ENCODE measurements at places on chromosomes 7 and 10. TPM values are rescaled to one million over a fixed set of nuclear protein-coding genes. Genes with fewer than 3 reads are reported as not detected.

DNA sequence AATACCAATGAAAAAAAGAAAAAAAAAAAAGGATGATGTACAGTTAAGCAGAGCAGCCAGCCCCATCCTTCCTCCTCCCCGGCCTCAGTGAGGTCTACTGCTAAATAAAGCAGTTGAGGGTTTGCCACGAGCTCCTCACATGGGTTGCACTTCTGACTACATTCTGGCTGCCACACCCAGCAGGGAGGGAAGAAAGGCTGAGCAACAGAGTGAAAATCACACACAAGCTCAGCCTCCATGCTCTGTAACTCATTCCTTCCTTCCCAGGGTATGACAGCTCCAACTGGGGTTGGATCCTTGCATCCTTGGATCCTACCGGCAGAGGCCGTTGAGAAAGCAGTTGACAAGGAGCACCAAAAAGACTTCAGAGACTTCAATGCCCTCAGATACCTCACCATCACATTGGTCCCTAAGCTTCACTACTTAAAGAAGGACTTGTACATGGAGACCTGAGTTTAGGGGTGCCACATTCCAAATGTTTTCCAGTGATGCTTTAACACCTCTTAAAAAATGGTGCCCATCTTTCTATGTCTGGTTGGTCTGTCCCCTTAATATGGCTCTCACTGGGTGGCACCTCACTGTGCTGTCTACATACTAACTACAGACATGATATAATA is 52.9 kb upstream of the PIK3CG start:
- no peak for DNase-seq

GRCh38 chr10:66714741-66715140 is 211.1 kb upstream of the LRRTM3 start:
- no peak for DNase-seq

- no peak for DNase-seq
Observed at GRCh38 chr7:121505021-121505420, 108.9 kb upstream of the FAM3C start.

The CALCR gene
- total RNA-seq = not detected

DNA sequence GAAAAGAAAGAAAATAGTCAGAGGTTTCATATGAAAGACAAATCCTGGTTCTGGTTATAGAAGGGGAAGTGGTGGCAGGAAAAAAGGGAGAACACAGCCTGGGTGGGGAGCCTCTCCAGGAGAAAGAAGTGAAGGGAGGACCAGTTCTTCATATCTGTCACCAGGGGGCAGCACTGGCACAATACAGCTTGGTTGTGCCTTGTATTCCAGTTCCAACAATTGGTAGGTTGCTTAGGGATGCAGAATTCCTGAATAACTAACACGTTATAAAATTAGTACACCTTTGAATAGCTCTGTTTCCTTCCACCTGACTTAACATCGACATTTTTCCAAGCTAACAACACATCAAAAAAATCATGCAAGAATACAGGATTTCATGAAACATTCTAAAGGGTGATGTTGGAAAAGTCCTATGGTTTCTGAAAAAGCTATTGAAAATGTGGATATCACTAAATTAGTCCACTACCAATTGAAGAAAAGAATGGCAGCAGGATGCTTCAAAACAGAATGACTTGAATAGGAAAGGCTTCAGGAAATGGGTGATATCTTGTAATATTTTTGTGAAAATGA is 52.9 kb downstream of the CYP26A1 start:
- no peak for DNase-seq

DNA sequence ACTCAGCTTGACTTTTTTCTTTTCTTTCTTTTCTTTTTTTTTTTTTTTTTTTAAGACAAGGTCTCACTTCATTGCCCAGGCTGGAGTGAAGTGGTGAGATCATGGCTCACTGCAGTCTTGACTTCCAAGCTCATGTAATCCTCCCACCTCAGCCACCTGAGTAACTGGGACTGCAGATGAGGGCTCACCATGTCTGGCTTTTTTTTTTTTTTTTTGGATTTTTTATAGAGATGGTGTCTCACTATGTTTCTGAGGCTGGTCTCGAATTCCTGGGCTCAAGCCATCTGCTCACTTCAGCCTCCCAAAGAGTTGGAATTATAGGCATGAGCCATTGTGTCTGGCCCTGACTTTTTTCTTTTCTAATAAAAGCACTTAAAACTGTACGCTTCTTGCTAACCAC is 358.2 kb upstream of the IGFBP3 start:
- no peak for DNase-seq

The LOXL4 gene
- not detected for total RNA-seq

The SFRP4 gene
- total RNA-seq = not detected

GRCh38 chr10:102341038-102341688 is 54.3 kb upstream of the NFKB2 start:
- no peak for DNase-seq

- no peak for DNase-seq
Observed at GRCh38 chr10:14039968-14040668, 290.6 kb downstream of the FRMD4A start.

DNA sequence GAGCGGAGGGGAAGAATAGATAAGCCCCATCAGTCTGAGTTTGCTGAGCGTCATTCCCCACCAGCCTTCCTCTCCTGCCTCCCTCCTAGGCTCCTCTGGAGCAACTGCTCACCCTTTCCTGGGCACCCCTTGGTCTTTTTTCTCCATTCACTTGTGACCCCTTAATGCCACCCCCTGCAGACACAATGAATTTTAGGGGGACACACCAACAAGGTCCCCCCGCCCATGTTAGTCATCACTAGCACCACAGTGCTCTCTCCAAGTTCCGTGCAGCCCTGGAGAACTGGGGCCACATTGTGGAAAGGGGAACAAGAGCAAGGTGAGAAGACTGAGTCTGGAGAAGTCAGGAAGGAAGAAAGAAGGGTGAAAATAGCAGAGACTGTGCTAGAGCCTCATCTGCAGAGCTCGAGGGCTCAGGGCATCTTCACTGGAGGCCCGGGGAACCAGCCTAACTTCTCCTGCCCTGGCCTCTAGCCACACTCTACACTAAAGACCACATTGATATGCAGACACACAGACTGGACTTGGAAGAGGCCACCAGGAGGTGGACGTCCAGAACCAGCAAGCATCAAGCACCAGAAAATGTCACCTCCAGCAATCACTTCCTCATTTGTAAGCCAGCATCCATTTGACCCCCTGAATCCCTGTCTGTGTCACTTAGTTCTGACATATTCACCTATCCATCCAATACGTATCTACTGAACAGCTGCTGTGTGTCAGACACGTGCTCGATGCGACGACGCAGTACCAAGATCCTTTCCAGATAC is 17.5 kb downstream of the RGR start:
- DNase-seq = no peak

DNA sequence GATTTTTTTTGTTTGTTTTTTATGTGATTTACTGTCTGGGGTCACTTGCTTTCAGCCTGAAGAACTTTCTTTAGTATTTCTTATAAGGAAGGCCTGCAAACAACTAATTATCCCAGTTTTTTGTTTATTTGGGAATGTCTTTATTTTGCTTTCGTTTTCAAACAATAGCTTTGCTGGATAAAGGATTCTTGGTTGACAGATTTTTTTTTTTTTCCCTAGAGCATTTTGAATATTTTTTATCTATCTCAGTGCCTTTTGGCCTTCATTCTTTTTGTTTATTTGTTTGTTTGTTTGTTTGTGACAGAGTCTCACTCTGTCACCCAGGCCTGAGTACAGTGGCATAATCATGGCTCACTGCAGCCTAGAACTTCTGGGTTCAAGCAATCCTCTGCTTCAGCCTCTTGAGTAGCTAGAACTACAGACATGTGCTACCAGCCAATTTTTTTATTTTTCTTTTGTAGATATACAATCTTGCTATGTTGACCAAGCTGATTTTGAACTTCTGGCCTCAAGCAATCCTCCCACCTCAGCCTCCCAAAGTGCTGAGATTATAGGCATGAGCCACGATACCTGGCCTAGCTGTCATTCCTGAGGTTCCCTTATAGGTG is 46.3 kb upstream of the FZD9 start:
- DNase-seq = no peak

DNA sequence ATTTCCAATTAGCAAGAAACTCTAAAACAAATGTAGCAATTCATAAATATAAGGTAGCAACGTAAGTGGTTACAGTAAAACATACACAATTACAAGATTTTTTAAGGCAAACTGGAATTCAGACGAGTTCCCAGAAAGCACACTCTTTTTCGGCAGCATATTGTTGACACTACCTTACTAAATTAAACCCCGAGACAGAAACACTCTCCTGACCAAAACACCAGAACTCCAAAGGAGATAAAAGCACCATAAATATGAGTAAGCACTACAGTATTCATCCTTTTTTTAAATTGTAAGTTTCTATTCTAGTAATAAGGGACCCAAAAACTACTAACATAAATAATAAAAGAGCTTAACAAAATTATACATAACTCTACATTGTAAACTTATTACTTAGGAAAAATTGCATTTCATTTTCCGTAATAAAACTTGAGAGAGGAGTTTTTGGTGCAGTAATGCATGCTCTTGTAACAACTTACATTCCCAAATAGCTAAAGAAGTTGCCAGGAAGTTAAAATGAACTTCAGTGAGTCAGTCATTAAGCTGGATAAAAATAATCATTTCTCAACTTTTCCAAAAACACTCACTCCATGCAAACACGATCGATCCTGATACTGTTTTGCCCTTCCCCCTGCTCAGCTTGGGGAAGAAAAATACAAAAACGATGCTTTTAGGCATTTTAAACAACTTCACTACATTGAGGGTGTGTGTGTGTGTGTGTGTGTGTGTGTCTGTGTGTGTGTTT is 2.0 kb downstream of the PIP4K2A start:
- no peak for DNase-seq

The OR9A2 gene
- total RNA-seq = 0.32 TPM
